ENCODE measurements at places on chromosomes 16 and 17.

- DNase-seq: no peak
These were observed 5.9 kb downstream of the CD300LB start for GRCh38 chr17:74525465-74525725.

GRCh38 chr17:32256012-32256700 lies 9.5 kb upstream of the RHBDL3 start:
- no peak for DNase-seq

DNA sequence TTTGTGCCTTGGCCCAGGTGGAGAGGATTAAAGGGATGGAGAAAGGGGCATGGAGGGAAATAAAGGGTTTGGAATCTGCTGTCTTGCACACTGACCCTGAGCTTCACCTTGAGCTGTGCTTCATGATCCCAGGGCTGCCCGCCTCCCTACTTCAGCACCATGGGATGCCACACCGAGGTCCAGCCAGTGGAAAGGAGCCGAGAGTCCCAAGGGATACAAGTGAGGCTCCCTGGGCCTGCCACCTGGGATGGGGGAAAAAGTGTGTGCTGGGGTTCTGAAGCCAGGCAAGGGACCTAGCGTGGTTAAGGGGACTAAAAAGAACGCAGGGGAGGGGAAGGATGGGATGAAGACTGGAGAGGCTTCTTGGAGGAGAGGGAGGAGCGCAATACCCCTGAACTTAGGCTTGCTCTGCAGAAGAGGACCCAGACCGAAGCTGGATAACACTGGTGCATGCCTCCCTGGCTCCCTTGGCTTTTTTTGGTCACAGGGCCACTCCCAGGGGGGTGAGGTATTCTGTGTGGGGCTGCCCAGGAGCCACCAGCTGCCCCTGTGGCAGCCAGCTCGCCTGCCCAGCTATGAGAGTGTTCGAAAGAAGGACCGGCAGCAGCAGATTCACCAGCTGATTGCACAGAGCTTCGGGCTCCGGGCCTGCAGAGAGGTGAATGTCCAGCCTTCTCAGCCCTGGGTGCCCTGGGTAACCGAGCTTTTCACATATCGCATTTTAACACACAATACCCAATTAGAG lies 7.2 kb downstream of the MRPL27 start:
- no peak for DNase-seq

- no peak for DNase-seq
These were observed 2.8 kb downstream of the PRSS33 start for GRCh38 chr16:2784358-2785100.

DNA sequence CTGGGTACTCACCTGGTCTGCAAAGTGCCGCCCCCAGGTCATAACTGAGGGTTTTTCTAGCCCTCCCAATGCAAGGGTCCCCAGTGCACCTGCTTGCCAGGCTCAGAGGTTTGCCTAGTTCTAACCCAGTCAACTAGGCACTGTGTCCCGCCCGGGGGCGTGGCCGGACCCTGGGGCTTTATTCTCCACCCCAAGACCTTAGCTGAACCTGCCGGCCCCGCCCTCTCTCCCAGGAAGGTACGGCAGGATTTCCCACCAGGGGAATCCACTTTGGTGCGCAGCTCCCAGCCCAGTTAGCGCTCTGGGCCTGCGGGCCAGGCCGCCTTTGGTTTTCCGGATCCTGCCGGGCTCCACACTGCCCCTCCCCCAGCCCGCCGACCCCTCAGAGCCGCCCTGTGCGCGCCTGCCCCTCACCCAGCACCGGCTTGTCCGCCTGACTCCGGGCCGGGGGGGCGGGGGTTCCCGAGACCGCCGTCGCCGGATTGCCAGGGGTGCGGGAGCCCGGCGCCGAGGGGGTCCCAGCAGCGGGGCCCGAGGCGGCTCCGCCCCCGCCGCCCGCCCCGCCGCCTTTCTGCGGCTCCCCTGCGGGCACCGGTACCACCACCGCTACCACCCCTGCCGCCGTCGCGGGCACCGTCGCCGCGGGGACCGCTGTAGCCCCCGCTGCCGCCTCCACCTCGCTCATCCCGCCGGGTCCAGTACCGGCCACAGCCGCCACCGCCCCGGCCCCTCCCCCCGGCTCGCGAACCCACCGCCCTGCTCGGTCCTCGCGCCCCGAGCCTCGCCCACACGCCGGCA lies 424 bp downstream of the YBX2 start:
- no peak for DNase-seq

DNA sequence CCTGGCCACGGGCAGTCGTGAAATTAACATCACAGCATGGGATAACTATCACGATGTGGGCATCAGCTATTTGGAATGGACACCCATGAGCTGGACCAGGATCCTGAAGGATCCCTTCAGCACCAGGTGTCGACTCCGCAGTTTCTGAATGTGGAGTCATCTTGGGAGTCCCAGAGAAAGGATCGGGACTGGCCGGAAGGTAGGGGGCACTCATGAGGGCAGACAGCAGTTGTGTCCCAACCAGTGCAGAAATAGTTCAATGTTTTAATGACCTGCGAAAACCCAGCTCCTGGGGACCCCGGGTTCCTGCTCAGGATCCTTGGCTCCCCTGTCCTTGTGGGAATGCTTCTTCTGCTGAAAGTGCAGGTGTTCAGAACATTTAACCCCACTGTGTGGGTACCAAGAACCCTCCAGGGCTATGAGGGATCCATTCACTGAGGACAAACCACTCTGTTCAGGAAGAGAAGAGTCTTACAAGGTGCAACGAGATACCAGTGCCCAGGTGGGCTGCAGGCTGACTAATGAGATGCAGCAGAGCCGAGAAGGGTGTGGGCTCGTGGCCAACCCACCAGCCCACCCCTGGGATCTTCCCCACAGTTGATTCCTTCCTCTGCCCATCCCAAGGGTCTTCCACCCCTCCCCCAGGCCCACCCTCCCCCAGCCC lies 154.8 kb downstream of the SALL1 start:
- DNase-seq: peak; percentile 38

DNA sequence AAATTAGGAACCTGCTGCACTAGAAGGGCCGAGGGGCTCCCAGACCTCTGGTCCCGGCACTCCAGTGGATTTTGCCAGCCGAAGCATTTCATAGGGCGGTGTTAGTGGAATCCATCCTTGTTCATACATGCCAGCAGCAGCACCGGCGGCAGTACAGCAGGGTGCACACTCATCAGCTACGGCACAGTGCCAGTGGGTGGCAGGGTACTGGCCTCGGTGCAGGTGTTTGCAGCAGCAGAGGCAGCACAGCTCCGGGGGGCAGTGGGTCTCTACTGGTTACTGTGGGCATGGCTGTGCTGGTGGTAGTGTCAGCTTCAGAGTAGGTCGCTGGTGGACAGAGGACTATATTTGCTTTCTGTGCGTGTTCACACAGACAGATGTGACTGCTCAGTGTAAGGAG lies 985.7 kb downstream of the CDH8 start:
- DNase-seq: no peak

DNA sequence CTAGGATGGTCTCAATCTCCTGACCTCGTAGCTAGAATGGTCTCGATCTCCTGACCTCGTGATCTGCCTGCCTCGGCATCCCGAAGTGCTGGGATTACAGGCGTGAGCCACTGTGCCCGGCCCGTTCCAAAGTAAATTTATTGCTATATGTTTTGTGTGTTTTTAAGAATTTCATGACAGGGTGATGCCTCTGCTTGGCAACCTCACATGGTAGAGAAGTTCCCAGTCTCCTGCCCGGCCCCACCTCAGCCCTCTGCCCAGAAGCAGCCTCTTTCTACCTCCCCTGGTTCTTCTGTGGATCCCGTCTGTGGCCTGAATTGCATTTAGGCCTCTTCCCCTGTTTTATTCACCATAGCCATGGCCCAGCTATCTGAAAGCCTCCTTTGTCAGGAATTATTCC lies 55.0 kb downstream of the B9D1 start:
- no peak for DNase-seq

DNA sequence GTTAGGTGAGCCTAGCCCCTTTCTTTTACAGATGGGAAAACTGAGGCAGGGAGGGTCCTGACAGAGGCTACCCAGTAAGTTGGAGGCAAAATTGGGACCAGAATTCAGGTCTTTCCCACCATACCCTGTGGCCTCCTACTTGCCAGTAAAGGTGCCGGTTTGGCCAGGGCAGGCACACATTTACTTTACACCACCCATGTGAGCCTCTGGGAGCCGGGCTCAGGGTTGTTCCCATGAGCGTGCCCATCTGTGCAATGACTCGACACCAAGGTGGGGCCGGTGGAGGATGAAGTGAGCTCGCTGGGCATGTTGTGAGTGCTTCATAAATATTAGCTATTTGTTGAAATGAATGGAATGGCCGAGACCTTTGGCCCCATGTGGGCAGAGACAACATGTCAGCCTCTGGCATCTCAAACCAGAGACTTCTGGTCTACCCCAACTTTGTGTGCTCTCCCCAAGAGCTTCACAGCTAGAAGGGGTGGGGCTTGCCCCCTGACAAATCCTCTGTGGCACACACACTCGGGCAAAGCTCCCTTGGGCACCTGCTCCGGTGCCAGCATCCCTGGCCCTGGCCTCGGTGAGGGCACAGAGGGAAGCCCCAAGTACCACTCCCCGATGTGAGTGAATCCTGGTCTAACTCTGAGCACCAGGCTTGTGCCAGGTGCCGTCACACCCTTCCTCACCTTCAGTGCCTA lies 60.1 kb downstream of the SRCIN1 start:
- DNase-seq: no peak

DNA sequence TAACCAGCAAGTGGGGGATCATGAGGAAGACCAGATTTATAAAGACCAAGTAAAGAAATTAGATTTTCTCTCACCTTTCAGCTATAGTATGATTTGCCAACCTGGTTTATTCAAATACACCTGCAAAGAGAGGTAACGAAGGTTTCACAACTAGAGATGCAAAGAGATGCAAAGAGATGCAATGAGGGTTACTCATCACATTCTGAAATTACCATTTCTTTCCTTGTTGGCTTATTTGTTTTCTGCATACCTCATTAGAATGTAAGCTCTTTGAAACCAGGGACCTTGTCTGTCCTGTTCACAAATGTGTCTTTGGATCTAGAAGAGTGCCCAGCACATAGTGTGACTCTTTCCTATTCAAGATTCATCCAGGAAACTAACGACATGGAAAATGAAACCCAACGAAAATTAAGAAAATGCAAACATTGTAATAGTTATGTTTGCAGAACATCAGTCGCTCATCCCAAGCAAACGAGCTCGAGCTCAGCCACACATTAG lies 9.0 kb upstream of the LONP2 start:
- no peak for DNase-seq

- DNase-seq: no peak
These were observed 76.1 kb upstream of the MED9 start for GRCh38 chr17:17400566-17401184.

DNA sequence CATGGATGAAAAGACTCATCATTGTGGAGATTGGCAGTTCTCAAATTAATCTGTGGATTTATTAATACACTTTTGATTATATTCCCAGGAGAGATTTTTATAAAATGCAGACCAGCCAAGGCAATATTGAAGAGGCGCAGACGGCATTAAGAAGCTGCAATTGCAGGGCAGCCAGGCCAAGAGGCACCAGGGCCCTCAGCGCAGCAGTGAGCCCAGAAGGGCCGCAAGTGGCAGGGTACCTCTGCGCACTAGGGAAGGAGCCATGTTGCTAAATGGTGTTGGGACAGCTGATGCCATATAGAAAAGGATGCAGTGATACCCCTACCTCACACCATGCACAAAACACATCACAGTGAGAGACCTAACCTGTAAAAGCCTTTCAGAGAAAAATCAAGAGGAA lies 36.6 kb upstream of the CHMP6 start:
- DNase-seq: no peak

- DNase-seq: peak; percentile 27
These were observed 22.2 kb downstream of the TEX2 start for GRCh38 chr17:64240741-64241347.

- DNase-seq: no peak
These were observed 54.2 kb upstream of the PVALEF start for GRCh38 chr17:81111066-81111465.

DNA sequence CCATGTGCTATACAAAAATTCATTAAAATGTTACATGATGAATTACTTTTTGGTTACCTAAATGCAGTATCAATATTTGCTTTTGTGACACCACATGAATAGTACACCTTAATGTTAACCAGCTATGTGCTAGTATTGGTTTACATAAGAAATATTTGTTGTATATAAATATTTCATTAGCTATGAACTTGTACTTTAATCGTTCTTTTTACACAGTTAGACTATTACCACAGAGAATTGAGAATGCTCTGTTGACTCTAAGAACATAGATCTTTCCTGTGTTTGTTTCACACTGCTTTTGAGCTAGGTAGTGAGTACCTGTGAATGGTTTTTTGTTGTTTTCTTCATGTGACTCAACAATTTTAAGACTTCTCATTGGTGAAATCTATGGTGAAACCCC lies 93.4 kb downstream of the KANSL1 start:
- DNase-seq: no peak

DNA sequence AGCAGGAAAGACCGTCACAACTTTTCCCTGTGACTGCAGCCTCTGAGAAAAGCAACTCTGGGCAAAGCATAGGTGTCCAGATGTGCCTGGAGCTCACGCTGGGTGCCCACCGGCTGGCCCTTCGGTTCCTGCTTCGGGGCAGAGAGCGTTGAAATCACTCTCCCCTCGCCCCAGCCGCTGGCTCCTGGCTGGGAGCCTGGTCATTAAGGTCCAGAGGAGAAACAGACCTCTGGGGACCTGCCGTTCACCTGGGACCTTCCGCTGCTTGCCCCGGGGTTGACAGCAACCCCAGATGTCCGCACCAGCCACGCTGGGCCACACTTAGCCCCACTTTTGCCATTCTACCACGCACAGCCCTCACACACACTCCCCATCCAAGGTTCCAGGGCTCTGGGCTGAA lies 13.1 kb downstream of the MRM3 start:
- DNase-seq: no peak

DNA sequence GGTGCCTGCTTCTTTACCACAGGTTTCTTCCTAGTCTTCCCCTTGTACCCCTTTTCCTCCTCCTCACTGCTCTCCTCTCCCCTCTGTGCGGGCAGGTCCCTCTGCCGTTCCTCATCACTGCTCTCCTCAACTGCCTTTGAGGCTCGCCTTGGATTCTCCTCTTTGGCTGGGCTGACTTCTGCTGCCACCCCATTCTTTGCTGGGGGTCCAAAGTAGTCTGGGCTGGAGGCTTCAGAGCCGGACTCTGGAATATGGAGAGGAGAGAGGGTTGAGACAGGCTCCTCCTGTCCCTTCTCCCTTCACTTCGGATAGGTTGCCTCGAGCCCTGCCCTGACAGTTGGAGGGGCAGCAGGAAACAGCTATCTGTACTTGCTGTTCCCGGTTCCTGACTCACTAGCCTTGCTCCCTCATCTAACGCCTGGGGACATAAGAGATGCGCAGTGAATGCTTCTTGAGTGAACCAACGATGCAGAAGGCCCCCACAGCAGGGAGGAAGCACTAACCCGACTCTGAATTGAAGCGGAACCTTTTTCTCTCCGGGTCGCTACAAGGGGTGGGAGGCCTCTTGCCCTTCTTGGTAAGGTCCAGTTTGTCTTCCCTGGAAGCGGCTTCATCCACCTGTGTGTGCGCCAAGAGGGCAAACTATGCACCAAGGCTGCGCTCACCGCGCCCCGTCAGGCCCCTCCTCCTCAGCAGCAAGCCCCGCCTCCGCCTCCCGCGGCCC lies 655 bp downstream of the HIRIP3 start:
- DNase-seq: no peak
